GM23248 (cell line): ENCODE measurements at places on chromosomes 7 and 10. TPM values are rescaled to one million over a fixed set of nuclear protein-coding genes. Genes with fewer than 3 reads are reported as not detected.

LFNG gene
- 2.0 and 3.6 TPM in 2 replicates for total RNA-seq

OR2A42 gene
- 0.25 and 0.32 TPM in 2 replicates for total RNA-seq

LYZL1 gene
- not detected in 2 replicates for total RNA-seq

SLC26A4 gene
- total RNA-seq, result 0.25 and 0.43 TPM in 2 replicates

DNA sequence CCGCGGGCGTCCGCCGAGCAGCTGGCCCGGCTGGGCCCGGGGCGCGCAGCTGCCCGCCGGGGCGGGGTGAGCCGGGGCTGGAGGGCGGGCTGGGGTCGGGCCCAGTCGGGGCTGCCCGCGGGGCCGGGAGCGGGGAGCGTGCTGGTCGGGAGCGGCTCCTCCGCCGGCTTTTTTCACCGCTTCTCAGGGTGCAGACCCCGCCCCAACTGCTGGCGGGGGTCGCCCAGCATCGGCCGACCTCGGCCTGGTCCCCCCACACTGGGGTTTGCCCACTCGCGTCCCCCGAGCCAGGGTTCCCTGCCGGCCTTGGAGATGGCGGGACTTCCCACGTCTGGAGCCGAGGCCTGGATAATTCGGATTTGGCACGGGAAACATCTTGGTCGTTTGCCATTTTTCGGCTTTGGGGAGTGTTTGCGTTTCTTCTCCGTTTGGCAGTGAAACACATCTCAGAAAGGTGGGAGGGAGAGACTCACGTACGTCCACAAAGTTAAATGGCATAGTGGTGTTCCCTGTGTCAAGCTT, 432 bp downstream of the TMEM248 start:
- peak; percentile 71 for DNase-seq

- no peak for DNase-seq
Measured at GRCh38 chr7:156432018-156432417, 208.6 kb upstream of the RNF32 start.

DNA sequence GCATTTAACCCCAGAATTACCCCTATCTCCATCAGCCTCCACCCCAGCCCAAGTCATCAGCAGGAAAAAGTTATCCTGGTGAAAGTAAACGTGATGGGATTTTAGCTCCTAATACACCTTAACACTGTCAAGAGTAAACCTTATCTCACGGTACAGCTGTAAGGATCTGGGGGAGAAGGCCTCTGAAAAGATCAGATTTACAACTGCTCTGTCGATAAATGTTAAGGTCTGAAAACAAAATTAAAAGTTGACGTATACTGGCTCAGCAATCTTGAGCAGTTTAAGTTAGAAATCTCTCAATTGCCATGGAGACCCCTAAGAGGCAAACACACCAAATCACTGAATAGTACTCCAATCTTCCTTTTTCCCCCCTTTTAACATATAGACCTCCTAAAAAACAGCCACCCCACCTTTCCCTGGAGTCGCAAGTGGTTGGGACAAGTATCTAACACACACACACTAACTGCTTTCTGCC, 6.1 kb downstream of the SKAP2 start:
- no peak for DNase-seq

DNA sequence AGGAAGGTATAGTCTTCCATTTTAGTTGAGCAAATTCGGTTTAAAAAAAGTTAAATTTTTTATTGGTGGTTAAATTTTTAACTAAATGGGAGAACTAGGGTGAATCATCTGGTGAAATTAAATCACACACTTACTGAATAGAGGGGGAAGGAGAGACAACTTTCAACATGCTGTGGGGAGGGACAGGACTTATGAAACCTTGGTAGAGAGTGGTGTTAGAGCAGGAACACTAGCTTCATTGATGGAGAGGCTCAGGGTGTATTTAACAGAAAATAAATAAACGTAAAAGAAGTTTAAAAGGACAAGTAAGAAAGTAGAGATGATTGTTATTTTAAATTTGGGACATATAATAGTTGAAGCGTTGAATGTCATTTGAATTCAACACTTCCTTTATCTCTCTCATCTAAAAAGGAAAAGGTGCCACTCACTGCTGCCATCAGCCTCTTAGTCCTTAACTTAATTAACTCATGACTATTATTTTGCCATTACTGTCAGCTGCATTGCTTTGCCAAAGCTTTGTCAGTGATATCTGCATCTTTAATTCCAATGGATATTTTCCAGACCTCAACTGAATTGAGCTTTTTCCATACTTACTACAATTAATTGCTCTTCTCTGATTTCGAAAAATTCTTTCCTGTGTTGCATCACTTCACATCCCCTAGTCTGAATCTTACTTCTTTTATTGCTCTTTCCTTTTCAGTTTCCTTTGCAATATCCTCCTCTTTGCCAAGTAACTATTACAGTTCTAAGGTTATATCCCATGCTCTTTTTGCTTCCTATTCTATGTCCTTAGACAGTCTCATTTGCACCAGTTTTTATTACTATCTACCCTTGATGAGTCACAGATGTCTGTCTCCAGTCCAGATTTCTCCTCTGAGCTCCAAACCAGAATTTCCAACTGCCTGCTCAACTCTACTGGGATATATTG, 71.7 kb downstream of the GNAT3 start:
- DNase-seq, result peak; percentile 84

GRCh38 chr7:13839063-13839462, 150.4 kb downstream of the ETV1 start:
- no peak for DNase-seq

DNA sequence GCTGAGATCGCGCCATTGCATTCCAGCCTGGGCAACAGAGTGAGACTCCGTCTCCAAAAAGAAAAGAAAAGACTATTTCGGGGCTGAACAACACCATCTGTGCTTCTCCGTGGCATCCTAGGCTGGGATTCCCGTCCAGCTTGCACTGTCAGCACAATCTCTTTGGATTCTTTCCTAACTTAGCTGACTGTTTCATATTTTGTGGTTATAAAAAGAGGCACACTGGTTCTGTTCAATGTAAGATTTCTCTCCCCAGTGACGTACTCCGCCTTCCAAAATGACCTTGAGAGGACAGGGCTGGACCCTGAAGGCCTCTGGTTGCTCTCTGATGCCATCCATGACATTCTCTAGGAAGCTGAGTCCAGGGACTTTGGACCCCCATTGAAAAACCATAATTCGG, 8.8 kb downstream of the ZNHIT1 start:
- DNase-seq, result no peak

DNA sequence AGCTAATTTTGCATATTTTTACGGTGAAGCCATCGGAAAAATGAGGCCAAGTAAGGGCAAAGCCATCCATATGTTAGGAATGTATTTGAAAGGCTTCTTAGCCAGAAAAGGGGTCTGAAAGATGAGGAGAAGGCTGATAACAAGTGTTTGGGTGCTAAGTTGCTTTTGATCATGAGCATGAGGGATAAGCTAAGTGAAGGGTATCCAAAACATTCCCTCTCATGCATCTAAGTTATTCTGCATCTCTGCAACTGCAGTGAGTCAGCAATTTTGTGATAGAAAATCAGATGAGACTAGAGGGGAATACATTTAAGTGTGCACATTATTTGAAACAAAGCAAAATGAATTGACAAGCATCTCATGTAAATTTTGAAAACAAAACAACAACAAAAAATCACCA, 282.8 kb downstream of the GPR158 start:
- no peak for DNase-seq

DNA sequence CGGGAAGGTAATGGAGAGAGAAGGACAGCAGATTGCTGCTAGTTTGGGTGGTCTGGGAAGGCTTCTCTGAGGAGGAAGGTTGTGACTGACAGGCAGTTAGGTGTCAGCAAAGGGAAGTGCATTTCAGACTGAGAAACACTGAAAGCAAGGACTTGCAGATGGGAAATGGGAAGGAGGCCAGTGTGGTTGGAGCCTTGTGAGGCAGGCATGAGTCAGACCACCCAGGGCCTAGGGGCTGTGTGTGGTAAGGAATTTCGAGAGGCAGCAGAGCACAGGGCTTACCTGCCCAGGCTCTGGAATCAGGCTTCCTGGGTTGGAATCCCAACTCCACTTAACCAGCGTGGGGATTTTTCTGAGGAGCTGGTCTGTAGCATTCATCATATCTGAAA, 53.5 kb downstream of the NRF1 start:
- DNase-seq, result peak; percentile 95

DNA sequence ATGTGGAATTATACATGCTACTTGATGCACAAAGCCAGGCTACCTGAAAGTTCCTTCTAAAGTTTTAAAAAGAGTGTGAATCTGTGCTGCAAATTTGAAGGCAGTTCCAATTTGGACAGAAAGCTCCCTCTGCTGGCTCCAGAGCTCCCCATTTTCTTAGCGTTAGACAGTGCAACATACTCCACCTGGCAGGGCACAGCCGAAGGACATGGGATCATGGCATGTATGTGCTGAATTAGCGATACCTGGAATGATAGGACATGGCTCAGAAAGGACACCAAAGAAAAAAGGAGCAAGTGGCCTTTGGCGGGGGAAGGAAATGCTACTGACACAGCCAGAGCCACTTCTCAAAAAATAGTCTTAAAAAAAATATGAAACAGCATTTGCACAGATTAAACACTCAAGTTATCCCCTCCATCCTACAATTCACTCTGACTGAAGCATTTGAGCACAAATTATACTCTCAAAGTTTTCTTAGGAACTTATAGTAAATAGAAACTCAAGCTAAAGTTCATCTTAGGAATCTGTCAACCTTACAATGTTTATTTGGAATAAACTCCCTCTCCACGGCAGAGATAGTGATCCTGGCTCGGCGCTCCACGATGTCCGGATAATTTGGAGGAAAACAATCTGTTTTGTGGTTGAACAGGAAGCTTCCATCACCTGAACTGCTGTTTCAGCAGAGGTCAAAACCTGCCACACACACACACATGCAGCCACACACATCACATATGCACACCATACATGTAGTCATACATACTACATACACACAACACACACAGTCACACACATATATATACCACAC, 80.0 kb downstream of the C7orf25 start:
- peak; percentile 67 for DNase-seq

GRCh38 chr10:133070405-133070804, 17.3 kb upstream of the ADGRA1 start:
- no peak for DNase-seq

DNA sequence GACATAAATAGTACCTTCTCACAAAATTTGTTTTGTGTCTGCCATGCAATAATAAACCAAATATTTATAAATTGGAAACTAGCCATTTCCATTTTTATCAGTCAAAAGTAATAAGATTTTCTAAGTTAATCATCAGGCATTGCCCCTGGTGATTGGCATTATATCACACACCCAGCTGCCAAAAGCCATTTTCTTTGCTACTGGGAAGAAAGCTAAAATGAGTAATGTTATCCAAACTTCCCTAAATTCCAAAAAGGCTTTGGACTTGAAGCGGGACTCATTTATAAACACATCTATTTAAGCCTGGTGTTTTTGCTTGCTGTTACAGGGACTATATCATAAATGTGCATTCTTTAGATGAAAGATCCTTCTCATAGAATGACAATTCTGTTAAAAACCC, 86.0 kb downstream of the AKR1D1 start:
- DNase-seq, result no peak

- DNase-seq, result peak; percentile 33
Measured at GRCh38 chr10:123890226-123890625, 1.4 kb downstream of the CPXM2 start.

DNA sequence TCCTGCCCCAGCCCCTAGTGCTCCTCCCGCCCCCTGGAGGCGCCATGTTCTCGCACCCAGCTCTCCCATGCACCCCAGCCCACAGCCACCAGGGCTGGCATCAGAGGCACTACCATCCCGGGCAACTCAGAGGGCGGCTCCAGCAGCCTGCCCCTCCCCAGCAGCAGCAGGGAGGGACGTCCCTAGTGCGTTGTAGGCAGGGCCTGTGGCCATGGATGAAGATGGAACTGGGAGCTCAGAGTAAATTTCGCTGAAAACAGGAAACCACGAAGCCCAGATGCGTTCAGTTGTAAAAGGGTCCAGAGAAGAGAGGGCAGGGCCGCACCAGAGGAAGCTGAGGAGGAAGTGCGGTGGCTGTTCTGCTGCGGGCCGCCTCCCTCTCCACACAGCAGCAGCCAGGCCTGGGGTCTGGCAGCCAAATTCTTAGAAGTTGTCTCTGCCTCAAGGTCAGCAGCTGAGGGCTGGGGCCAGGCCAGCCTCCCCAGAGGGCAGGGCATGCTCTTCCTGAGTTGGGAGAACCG, 24.6 kb downstream of the VSIR start:
- DNase-seq, result no peak

DNA sequence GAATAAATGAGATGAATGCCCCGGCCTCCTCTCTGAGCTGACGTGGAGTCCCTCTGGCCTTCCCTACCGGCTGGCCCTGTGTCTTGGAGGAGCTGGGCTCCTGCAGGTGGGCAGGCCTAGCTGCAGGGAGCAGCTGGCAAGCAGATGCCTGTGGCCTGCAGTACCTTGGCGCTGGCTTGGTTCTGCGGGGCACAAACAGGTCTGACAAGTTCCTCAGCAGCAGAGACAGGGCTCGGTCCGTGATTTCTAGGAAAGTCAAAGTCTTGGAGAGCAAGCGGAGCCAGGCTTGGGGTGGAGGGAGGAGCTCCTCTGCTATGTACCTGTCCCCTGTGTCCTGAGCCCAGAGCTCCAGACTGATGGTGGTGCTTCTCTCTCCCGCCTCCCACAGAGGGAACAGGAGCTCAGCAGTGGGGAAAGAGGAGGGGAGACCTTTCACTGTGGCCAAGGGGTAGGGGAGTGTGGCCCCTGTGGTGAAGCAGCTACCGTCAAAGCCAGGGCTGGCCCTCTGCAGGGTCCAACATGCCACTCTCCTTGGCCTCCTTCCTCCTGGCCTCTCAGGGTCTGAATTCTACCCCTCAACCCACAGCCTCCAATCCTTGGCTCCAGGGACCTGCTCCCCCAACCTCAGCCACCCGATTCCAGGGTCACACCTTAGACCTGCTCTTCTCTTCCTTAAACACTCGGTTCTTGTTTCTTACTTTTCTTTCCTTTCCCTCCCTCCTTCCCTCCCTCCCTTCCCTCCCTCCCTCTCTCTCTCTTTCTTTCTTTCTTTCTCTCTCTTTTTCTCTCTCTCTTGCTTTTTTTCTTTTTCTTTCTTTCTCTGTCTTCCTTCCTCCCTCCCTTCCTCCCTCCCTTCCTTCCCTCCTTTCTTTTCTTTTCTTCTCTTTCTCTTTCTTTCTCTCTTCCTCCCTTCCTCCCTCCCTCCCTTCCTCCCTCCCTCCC, 20.1 kb downstream of the MYL10 start:
- DNase-seq, result no peak

DNA sequence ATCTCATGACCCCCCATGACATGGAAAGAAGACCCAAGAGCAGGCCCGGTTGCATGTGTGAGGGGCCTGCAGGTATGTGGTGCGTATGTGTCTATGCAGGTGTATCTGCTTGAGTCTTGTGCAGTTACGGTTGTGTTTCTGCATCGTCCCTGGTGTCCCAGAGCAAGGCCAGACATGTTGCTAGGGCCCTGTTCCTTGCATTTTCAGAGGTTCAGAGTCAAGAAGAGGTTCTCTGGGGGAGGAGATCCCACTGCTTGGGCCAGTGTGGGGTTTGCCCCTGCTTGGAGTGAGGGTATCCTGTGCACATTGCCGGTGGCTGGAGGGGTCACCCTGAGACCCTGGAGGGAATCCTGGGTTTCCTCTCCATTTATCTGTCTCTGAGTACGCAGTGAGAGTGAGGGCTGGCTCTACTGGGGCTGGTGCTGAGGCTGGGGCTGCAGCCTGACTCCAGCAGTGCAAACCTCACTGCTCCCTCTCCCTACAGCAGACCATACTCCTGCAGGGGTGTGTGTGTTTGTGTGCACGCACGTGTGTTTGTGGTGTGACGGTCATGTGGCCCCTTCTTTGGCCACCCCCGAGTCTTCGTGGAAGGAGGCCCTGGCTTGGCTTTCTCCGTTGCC, 4.1 kb downstream of the TRIM8 start:
- no peak for DNase-seq

- peak; percentile 1 for DNase-seq
Measured at GRCh38 chr7:120743128-120743527, 114.8 kb downstream of the TSPAN12 start.
